Hair follicular keratinocyte (primary cell): ENCODE measurements at places on chromosomes 13 and 19. TPM values are rescaled to one million over a fixed set of nuclear protein-coding genes. Genes with fewer than 3 reads are reported as not detected.

The ZNF841 gene
- total RNA-seq, result 4.5 and 8.6 TPM in 2 replicates

The NDFIP2 gene
- total RNA-seq, result 59.3 and 74.8 TPM in 2 replicates

The TTC9B gene
- not detected in 2 replicates for total RNA-seq

The ZNF440 gene
- 5.9 and 7.6 TPM in 2 replicates for total RNA-seq

The CPAMD8 gene
- 2.1 and 3.7 TPM in 2 replicates for total RNA-seq
